Activated T-cell treated with anti-CD3 and anti-CD28 coated beads, Interleukin-2, amount 50 U/mL, for 4 hours (primary cell): ENCODE measurements at places on chromosomes 12 and 14. TPM values are rescaled to one million over a fixed set of nuclear protein-coding genes. Genes with fewer than 3 reads are reported as not detected.

Gene TAS2R42
- not detected for total RNA-seq

Gene TGM1
- total RNA-seq: 2.6 TPM

Gene CEBPE
- total RNA-seq: not detected

Gene SOAT2
- total RNA-seq: 0.32 TPM

Gene DHRS2
- total RNA-seq: 1.4 TPM

Gene GLT8D2
- total RNA-seq: not detected

Gene HOXC12
- total RNA-seq: not detected

Gene CPM
- 56.2 TPM for total RNA-seq

Gene RASAL1
- total RNA-seq: 0.87 TPM

Gene PLD4
- total RNA-seq: not detected

Gene KRT83
- not detected for total RNA-seq
